ENCODE measurements at places on chromosomes 16 and 17.

DNA sequence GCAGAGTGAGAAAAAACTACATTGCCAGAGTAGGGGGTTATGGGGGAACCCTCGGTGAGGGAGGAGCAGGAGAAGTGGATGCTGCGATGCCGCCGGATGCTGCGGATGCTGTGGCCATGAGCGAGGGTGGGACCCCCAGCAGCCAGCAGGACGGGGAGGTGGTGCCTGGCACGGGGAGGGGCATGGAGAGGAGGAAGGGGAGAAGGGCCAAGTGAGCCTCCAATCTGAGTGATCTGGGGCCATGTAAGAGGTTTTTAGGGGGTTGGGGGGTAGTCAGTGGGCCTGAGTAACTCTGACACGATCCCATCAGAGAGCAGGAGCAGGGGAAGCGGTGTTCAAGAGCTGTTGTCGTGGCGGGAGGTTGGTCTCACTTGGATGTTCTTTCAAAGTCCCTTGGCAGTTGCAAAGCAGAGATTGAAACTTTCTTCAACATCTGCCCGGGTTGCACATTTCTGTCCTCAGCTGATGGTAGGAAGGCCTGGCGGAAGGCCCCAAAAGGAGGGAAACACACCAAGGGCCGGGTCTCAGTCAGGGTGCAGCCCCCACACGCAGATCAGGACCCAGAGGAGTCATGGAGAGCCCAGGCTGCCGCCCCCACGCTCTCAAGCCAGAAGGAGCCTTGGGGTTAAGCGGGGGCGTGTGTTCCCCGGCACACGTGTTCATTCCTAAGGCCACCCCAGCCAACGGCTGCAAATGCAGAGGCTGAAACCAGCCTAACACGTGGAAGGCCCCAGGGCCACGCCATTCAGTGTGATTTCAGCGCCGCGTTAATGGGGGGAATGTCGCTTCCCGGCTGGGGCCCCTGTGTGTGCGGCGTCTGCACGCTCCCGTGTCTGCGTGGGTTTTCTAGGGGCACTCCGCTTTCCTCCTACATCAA, 81.7 kb downstream of the ZDHHC7 start:
- no peak for DNase-seq

DNA sequence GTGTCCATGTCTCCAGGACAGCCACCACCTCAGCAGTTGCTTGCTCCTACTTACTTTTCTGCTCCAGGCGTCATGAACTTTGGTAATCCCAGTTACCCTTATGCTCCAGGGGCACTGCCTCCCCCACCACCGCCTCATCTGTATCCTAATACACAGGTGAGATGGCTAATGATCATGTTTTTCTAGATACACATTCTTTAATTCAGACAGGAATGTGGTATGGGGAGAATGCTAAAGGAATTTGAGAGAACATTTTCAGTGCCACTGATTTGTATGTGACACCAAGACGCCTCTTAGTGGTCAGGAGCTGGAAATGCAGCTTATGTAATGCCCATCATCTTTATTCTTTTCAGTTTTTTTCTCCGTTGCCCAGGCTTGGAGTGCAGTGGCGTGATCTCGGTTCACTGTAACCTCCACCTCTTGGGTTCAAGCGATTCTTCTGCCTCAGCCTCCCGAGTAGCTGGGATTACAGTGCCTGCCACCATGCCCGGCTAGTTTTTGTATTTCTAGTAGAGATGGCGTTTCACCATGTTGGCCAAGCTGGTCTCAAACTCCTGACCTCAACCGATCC, 8.9 kb upstream of the RAPGEFL1 start:
- no peak for DNase-seq

DNA sequence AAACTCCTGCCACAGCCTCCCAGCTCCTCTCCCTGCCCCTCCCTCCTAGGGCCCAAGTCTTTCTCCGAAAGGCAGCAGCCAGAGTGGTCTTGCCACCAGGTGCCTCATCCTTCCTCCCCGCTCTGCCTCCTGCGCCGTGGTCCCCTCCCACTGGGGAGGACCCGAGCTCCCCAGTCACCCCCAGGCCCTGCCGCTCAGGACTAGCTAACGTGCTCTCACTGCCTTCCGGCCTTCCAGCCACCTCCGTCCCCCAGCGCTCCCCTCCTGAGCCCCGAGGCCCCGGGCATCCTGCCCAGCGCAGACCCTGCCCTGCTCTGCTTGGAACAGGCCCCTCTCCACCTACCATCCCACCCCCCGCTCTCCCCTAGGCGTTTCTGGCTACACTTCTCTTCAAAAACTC, 19.4 kb upstream of the COL1A1 start:
- DNase-seq, result no peak

GRCh38 chr17:29070781-29071180, 27.8 kb downstream of the PIPOX start:
- no peak for DNase-seq

DNA sequence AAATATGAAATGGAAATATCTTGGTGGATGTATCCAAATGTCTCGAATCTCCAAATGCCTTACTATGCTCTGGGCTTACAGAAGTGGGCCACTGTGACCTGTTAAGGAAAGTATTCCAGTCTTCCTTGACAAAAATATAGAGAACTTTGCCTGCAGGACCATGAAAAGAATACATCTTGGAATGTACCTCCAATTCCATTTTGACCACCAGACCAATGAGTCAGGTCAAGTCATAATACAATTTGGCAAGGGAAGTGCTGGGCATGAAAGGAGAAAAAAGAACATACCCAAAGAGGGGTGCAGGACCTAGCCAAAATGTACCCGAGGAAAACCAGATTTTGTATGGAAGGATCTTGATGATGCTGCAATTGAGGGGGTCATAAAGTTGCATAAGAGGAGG, 1153.7 kb upstream of the GOT2 start:
- DNase-seq, result no peak

- DNase-seq, result no peak
These were observed 8.1 kb upstream of the EPX start for GRCh38 chr17:58184308-58184985.

DNA sequence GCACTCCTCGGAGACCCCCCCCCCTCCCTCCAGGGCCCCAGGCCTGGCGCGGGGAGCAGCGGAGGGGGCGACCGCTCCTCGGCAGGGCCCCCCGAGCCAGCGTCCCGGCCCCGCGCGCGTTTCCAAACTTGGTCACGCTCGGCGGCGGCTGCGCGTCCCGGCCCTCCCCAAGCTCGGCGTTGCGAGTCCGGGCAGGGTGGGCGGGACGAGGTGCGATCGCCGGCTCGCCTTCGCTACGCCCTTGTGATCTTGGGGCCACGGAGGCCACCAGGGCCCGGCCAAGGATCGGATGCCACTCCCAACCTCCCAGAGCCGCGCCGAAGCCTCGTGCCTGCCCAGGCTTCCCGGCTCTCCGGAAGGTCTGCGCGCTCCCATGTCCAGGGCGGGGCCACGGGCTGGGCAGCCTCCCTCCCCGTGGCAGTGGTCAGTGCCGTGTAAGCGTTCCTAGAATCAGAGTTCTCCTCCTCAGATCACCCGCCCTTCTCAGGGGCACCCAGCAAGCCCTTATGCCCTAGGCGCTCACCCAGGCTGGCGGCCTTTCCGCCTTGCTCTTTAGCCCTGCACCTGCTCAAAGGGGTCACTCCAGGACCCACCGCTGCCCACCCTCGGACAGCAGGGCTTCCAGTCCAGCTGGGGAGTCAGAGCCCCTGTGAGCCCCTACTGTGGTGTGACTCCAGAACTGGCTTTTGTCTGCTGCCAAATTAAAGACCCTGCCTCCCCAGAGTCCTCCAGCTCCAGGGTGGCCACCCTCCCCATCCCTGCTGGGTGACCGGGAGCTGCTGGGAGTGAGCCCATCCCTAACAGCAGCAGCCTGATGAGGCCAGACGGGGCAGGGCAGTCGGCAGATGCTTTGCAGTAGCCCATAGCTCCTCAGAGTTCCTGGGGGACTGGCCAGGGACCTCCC, 12.2 kb upstream of the MRPS23 start:
- no peak for DNase-seq

GRCh38 chr17:29778956-29779811, 150.8 kb downstream of the SSH2 start:
- peak; percentile 70 for DNase-seq
